Fibroblast of villous mesenchyme (primary cell): ENCODE measurements at places on chromosomes 5 and 9. TPM values are rescaled to one million over a fixed set of nuclear protein-coding genes. Genes with fewer than 3 reads are reported as not detected.

- no peak for DNase-seq
Observed at GRCh38 chr5:17872204-17872603, 237.9 kb downstream of the TAF11L14 start.

DNA sequence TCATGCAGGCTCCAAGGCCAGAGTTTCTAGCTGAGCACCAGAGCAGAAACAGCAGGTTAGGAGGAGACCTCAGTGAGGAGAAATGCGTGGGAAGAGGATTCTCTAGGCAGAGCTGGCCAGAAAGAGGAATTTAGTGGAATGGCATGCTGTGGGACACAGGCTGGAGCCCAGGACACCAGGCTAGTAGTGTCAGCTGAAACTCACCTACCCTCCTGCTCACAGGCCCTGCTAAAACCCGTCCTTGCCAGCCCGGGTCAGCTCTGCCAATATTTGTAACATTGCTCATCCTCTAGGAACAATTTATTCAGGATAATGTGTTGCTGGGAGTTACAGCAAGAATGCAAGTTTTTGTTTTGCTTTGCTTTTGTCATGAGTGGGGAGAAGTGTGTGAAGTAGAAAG lies 40.2 kb upstream of the AGXT2 start:
- peak; percentile 28 for DNase-seq

GRCh38 chr9:89662718-89663613 lies 58.2 kb downstream of the GADD45G start:
- no peak for DNase-seq

GRCh38 chr9:118928722-118929121 lies 440.5 kb downstream of the BRINP1 start:
- DNase-seq, result no peak

GRCh38 chr9:92636627-92637026 lies 33.3 kb downstream of the IPPK start:
- DNase-seq, result no peak

- peak; percentile 73 for DNase-seq
Observed at GRCh38 chr9:15873573-15874177, 320.8 kb downstream of the CCDC171 start.

DNA sequence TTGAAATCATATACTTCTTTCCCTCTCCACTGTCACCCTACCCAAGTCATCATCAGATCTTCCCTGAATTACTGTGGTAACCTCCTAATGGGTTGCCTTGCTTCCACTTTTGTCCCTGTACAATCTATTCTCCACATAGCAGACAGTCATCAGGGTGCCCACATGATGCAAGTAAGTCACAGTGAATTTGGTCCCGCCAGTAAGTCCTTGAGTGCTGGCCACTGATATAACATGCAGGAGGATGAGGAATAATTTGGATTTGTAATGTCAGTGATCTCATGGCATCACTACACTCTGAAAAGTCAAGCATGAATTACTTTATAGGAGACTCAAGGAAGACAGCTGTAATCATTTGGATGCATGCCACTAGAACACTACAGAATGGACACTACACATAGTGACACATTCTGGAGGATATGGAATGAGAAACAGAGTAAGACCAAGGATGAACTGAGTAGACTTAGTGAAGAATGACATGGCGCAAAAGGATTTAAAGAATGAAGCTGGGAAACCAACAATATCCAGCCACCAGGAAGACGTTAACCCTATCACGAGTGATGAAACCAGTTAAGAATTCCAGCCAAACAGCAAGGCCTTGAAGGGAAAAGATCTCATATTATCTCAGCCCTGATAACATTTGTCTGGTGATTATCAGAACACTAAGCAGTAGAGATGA lies 28.6 kb downstream of the MARCHF3 start:
- DNase-seq, result peak; percentile 94

DNA sequence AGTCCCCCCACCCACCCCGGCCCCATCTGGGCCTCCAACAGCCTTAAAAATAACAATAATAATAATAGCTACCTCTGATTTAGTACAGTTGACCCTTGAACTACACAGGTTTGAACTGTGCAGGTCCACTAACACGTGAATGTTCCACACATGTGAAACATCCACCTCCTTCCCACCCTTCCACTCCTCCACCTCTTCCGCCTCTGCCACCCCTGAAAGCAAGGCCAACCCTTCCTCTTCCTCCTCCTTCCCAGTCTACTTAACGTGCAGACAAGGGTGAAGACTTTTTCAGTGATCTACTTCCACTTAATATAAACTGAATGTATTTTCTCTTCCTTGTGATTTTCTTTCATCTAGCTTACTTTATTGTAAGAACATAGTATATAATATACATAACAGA lies 10.8 kb downstream of the PDGFRB start:
- no peak for DNase-seq

Gene FAM193B
- 26.3 and 29.6 TPM in 2 replicates for total RNA-seq

- no peak for DNase-seq
Observed at GRCh38 chr5:132525299-132525724, 18.0 kb downstream of the IL5 start.

DNA sequence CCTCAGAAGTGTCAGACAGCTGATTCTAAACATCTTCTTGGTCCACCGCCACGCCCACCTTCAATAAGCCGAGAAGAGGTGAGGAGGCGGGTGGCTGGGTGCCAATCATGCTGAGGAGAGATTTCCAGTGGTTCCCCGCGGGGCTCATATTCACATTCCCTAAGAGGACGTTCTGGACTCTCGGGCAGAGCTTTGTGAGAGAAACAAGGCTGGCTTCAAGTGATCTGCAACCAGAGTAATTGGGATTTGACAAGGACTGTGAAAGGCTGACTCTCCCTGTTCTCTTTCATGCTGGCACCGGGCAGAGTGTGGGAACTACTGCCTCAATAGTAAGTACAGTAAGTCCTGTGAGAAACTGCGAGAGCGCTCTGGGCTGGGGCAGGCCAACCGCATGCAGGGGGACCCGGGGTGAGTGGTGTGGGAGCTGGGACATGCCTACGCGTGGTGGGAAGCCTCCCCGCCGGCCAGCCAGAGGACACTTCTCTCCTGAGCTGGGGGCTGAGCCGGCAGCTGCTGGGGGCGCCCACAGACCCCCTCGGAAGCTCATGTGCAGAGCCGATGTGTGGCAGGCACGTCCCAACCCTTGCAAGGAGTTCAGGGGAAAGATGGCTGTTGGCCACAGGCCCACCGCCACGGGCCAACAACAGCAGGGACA lies 110.9 kb downstream of the LIFR start:
- DNase-seq, result peak; percentile 33

Gene MED22
- total RNA-seq, result 11.9 and 12.1 TPM in 2 replicates

- no peak for DNase-seq
Observed at GRCh38 chr9:79667817-79668436, 96.2 kb downstream of the TLE4 start.

GRCh38 chr5:123817267-123817666 lies 305.3 kb downstream of the CSNK1G3 start:
- no peak for DNase-seq

DNA sequence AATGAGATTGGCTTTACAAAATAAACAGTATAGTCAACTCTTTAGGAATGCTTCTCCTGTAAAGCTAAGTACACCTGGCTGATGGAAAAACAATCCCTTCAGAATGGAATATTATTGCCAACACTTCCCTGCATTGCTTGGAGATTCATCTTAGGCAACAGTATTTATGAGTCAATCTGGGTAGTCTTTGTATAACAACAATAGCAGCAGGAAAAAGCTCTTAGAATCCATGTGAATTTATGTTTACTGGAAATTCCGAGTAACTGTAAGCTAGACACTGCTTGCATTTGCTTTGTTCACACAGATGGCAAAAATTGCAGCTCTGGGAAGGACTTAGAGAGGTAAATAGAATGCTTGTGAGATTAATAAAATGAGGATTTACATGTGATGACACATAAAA lies 101.7 kb upstream of the NTRK2 start:
- no peak for DNase-seq

Gene DBH
- not detected in 2 replicates for total RNA-seq

DNA sequence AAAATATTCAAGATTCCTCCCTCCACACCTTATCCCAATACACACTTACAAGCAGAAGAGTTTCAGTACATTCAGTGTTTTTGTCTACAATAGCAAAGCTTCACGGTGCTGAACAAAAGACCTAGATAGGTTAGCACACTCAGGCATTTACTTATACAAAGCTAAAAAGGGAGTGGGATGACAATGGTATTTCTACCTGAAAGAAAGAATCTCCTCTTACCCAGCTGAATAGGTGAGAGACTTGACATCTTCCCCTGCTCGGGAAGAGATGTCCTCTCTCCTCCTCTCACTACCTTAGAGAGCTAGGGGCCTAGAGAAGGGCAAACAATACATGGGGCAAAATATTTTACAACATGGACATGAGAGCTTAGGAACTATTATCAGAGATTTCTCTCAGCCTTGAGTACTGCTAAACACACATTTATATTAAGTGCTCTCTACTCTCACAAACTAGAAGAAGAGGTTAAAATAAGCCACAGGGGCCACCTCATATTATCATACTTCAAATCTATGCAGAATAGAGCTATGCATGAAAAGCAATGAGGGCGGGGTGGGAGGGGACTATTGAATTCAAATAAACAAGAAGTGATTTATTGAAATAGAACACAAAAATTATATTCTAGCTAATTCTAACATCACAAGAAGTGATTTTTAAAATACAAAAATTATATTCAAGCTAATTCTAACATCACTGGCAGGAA lies 38.6 kb upstream of the RNF38 start:
- DNase-seq, result no peak

Gene IFNA16
- not detected in 2 replicates for total RNA-seq

Gene FCN2
- not detected in 2 replicates for total RNA-seq

- peak; percentile 76 for DNase-seq
Observed at GRCh38 chr5:166909040-166909439, 1382.4 kb upstream of the WWC1 start.

- DNase-seq, result peak; percentile 53
Observed at GRCh38 chr5:134100283-134101091, 14.0 kb upstream of the TCF7 start.

DNA sequence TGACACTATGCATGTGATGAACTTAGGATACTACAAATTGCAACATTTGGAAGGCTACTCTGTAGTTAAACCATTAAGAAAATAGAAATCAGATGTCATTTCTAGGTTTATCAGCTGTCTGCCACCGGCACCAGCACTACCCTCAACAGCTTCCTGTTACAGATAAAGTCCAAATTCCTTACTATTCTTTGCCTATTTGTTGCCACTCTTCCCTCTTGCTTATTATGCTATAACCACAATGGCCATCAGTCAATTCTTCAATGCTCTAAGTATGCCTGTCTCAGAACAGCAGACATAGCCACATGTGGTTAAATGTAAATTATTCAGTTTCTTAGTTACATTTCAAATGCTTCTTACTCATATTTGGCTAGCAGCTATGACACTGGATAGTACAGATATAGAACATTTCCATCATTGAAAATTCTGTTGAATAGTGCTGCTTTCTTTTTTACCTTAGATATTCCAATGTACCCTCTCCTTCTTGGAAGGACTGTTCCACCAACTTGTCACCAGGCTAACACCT lies 21.0 kb downstream of the DHX29 start:
- no peak for DNase-seq

- no peak for DNase-seq
Observed at GRCh38 chr5:17056141-17056631, 120.1 kb upstream of the MYO10 start.

DNA sequence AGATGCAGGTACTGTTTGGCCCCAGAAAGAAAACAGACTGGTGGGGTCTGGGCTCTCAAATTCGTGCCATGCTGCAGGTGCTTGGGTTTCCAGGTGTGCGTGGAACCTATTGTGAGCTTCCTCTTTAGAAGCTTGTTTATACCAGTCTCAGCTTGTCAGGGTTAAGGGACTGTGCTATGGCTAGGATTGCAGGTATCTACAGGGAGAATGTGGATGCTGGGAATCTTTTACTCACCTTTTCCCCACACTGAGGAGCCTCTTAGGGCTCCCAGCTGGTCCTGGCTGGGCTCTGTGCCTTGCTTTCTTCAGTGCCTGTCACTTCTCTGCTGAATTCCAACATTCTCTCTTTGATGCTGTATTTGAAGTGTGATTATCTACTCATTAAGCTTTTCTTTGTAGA lies 111.8 kb downstream of the WDR70 start:
- no peak for DNase-seq

DNA sequence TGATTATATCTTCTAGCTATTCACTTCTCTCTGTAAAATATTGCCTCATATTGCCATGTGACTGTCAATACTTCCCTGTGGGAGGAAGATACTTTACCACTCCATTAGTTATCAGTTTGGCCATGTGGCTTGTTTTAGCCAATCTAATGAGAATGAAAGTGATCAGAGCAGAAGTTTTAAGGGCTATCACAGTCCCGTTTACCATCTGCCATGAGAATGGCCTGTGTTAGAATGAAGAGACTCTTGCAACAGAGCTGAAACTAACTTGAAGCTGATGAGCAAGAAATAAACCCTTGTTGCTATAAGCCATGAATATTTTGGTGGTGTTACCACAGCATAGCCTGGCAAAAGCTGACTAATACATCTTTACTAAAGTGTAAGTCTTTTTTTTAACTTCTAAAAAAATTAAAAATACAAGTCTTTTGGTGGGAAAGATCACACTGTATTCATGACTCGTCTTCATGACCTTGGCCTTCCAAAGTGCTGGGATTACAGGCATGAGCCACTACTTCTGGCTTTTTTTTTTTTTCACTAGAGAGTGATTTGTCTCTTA lies 68.0 kb upstream of the CTNNA1 start:
- no peak for DNase-seq

DNA sequence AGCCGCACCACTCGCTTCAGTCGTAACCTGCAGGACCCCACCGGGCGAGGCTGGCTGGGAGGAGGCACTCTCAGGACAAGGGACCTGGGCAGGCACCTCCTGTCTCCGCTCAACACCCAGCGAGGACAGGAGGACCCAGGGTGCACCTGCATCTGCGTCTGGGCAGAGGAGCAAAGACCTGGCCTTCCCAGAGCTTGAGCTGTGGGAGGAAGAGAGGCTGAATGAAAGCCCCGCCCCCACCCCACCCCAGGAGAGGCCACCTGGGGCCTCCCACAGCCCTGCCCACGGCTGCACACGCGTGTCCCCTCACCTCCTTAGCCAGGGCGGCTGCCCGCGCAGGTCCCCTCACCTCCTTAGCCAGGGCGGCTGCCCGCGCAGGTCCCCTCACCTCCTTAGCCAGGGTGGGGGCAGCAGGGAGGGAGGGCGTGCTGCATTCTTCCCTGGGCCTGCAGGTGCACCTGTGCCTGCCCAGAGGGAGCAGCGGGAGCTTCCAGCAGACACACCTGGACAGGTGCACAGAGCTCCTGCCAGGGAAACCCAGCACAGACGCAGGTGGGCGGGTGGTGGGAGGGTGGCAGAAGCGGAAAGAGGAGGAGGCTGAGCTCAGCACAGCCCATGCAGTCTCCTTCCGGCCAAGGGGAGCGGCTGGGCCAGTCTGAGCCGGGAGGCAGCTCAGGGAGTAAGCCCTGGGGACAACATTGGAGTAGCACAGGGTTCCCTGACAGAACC lies 18.5 kb upstream of the SLC12A7 start:
- no peak for DNase-seq

Gene SPATA9
- 1.3 TPM in 2 replicates for total RNA-seq
